Esophagus squamous epithelium (tissue), 5 donors: ENCODE measurements at places on chromosomes 7 and 10.

- no peaks in the 10 kb centered on the region for H3K4me1 ChIP-seq
- peak overlapping the region; percentile 72 for H3K27ac ChIP-seq
- no peak overlapping the region for H3K4me3 ChIP-seq
- no peaks in the 10 kb centered on the region for H3K36me3 ChIP-seq
Measured at GRCh38 chr7:54946271-54946670, 72.5 kb upstream of the EGFR start.

GRCh38 chr10:11355592-11355991 lies 255.9 kb downstream of the USP6NL start:
- no peaks in the 10 kb centered on the region for H3K4me1 ChIP-seq
- H3K27me3 ChIP-seq: no peaks in the 10 kb centered on the region
- no peak overlapping the region for H3K4me3 ChIP-seq
- DNase-seq: no peak

DNA sequence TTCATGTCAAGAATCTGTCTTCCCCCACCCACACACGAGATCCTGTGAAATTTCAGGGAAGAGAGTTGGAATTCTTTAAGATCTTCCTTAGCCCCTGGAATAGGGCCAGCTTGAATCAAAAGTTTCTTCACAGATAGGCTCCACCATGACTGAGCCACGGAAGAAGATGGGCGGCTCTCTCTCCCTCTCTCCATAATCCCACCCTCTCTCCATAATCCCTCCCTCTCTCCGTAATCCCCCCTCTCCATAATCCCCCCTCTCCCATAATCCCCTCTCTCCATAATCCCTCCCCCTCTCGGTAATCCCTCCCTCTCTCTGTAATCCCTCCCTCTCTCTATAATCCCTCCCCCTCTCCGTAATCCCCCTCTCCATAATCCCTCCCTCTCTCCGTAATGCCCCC lies 20.4 kb downstream of the SHH start:
- H3K36me3 ChIP-seq: no peaks in the 10 kb centered on the region
- H3K4me1 ChIP-seq: peaks cover 3% of the 10 kb centered on the region

- no peak for DNase-seq
- H3K36me3 ChIP-seq: no peaks in the 10 kb centered on the region
- peak overlapping the region; percentile 62 for H3K27ac ChIP-seq
- H3K27me3 ChIP-seq: no peaks in the 10 kb centered on the region
- H3K4me1 ChIP-seq: peaks cover 20% of the 10 kb centered on the region
Measured at GRCh38 chr10:117461766-117462423, 80.7 kb upstream of the EMX2 start.

GRCh38 chr10:25682203-25682851 lies 251.7 kb upstream of the MYO3A start:
- H3K4me1 ChIP-seq: peaks cover 9% of the 10 kb centered on the region
- peak overlapping the region; percentile 42 for H3K4me3 ChIP-seq
- H3K27me3 ChIP-seq: no peaks in the 10 kb centered on the region
- no peak for DNase-seq
- no peak overlapping the region for H3K27ac ChIP-seq
- H3K36me3 ChIP-seq: no peaks in the 10 kb centered on the region

DNA sequence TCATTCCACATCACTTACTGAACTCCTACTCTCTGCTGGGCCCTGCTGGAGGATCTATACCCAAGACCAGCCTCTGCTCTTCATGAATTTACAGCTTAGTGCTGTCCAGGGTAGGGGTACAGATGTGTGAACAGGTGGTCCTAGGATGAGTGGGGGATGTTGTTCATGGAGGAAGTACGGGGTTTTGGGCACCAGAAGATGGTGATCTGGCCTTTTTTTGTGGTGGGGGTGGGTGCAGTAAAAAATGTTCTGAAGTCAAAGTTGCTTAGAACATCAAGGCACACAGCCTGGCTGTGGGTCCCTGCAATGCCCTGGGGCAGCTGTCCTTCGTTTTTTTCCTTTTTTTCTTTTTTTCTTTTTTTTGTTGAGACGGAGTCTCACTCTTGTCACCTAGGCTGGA lies 34.2 kb upstream of the GNA12 start:
- DNase-seq: no peak
- no peak overlapping the region for H3K27ac ChIP-seq
- H3K36me3 ChIP-seq: no peaks in the 10 kb centered on the region
- H3K4me1 ChIP-seq: peaks cover 20% of the 10 kb centered on the region
- H3K4me3 ChIP-seq: no peak overlapping the region

DNA sequence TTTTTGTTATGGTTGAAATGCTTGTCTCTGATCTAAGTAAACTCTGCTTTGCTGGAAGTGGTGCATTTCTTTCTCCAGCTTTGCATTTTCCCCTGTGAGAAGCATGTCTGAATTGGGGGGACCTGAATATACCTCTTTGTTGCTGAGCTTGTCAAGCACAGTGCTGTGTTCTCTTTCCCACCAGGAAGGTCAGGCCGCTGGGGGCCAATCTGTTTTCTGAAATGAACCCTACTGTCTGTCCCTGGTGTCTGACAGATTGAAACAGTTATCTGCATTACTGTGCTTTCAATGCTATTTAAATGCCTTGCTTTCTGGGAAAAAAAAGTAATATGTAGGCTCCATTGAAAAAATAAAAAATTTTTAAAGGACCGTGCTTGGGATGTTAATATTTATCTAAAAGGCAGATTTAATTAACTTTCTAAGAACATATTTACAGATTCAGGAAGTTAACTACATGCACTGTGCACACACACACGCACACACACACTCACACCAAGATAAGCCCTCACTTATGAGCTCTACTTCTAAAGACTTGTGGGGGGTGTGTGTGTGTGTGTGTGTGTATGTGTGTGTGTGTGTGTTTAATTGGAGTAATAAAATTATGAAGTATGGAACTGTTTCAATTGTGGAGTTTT lies 127.0 kb upstream of the FZD1 start:
- H3K36me3 ChIP-seq: no peaks in the 10 kb centered on the region
- H3K4me1 ChIP-seq: no peaks in the 10 kb centered on the region
- no peaks in the 10 kb centered on the region for H3K27me3 ChIP-seq
- DNase-seq: no peak
- H3K4me3 ChIP-seq: no peak overlapping the region
- no peak overlapping the region for H3K27ac ChIP-seq

DNA sequence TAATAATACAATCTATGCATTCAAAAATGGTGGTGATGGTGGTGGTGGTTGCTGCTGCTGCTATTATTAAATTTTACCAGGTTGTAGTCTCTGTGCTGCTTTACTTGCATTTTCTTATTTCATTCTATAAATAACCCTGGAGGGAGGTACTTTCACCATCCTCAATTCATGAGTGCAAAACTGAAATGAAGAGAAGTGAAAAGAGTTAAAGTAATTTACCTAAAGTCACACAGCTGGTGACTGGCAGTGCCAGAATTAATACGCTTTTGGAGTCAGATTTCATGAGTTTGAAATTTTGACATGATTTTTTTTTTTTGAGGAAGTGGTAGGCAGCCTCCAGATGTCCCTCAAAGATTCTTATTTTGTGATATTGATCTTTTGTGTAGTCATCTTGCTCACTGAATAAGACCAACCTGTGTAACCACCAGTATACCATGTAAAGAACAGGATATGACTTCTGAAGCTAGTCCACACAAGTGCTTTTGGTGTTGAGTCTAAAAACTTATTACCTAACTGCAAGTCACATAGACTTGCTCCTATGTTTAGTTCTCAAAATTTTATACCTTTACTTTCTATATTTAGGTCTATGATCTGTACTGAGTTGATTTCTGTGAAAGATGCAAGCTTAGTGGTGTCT lies 218.8 kb downstream of the ZWINT start:
- H3K4me3 ChIP-seq: no peak overlapping the region
- no peaks in the 10 kb centered on the region for H3K36me3 ChIP-seq
- H3K27me3 ChIP-seq: no peaks in the 10 kb centered on the region
- no peaks in the 10 kb centered on the region for H3K4me1 ChIP-seq

GRCh38 chr10:113425541-113425951 lies 127.3 kb upstream of the HABP2 start:
- no peaks in the 10 kb centered on the region for H3K36me3 ChIP-seq
- peak overlapping the region; percentile 34 for H3K27ac ChIP-seq
- peaks cover 5% of the 10 kb centered on the region for H3K4me1 ChIP-seq
- H3K27me3 ChIP-seq: no peaks in the 10 kb centered on the region
- no peak overlapping the region for H3K4me3 ChIP-seq

DNA sequence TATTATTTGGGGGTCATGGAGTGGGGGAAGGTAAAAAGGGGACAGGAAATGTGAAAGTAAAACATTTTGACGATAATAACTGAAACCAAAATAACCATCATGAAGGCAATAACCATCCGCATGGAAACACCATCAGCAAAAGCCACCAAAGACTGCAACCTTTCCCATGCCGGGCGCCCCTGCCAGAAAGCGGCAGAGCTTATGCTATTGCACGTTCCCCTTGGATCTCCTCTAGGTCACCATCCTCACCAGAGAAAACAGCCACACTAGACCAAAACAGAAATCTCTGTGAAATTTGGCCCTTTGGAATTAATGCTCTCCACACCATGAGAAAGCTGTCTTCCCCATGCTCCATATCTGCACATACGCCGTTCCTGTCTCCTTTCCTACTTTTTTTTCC lies 31.1 kb downstream of the DRGX start:
- H3K36me3 ChIP-seq: no peaks in the 10 kb centered on the region
- H3K27me3 ChIP-seq: peaks cover 5% of the 10 kb centered on the region
- DNase-seq: no peak
- H3K27ac ChIP-seq: no peak overlapping the region

- H3K36me3 ChIP-seq: no peaks in the 10 kb centered on the region
- H3K4me3 ChIP-seq: no peak overlapping the region
- DNase-seq: no peak
- no peak overlapping the region for H3K27ac ChIP-seq
Measured at GRCh38 chr7:147611431-147611830, 979.1 kb upstream of the C7orf33 start.

DNA sequence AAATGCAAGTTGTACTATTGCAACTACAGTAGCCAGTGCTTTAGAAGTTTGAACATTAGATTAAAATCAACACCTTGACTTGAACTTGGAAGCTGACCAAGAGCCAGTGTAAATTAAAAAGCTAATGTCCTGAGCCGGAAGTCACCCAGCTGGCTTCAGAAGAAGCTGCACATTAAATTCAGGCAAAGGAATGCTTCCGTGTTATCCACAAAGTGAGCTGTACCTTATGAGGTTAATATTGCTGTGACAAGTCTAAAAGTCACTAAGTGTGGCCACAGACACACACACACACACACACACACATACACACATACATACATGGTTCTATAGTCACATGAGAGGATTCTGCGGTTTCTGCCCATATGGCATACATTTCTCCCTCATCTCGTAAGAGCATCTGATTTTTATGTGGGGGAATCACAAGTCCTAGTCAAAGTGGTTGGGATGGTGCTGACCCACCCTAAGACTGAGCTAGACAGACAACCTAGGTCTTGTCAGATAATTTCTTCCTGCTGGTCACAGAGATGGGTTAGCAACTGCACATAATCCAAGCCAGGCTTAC lies 612.9 kb downstream of the SORCS1 start:
- no peaks in the 10 kb centered on the region for H3K27me3 ChIP-seq
- no peak overlapping the region for H3K27ac ChIP-seq
- H3K36me3 ChIP-seq: no peaks in the 10 kb centered on the region
- no peaks in the 10 kb centered on the region for H3K4me1 ChIP-seq

- no peak overlapping the region for H3K4me3 ChIP-seq
- no peaks in the 10 kb centered on the region for H3K4me1 ChIP-seq
- no peak for DNase-seq
- no peaks in the 10 kb centered on the region for H3K36me3 ChIP-seq
- no peak overlapping the region for H3K27ac ChIP-seq
Measured at GRCh38 chr10:67819768-67820204, 18.2 kb downstream of the DNAJC12 start.

GRCh38 chr7:117835016-117835664 lies 38.1 kb downstream of the CTTNBP2 start:
- H3K27me3 ChIP-seq: no peaks in the 10 kb centered on the region
- DNase-seq: no peak
- no peak overlapping the region for H3K4me3 ChIP-seq
- peaks cover 1% of the 10 kb centered on the region for H3K36me3 ChIP-seq

DNA sequence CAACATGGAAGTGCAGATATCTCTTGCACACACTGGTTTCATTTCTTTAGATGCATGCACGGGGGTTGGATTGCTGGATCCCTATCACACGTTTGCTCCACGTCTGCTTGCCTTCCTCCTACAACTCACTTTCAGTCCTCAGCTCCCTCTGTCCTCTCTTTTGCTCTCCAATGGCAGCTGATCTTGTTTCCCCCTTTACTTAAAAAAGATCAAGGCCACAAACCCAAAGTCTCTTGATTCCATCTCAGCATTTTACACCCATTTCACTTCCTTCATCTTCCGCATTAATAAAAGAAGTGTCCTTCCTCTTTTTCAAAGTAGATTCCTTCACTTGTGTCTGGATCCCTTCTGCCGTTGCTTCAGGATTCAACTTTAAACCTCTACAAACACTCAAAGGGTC lies 245.2 kb downstream of the DOCK4 start:
- no peaks in the 10 kb centered on the region for H3K36me3 ChIP-seq
- no peak overlapping the region for H3K27ac ChIP-seq
- H3K4me1 ChIP-seq: no peaks in the 10 kb centered on the region
- H3K27me3 ChIP-seq: no peaks in the 10 kb centered on the region

DNA sequence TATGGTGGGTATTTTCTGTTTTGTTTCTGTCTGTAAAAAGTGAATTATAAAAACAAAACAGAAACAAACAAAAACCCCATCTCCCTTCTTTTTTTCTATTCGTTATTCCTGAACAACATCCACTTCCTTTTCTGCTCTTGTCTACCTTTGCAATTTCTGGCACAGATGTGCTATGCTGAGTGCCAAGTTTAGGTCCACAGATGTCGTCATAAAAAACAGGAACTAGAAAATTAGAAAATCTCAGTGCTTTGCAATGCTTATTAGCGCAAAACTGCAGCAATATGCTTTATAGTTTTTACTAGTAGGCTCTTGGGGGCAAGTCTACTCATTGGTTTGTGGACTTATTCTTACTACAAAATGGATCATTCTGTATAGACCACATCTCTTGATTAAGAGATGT lies 94.2 kb upstream of the PRKCQ start:
- no peak for DNase-seq
- no peak overlapping the region for H3K4me3 ChIP-seq
- no peak overlapping the region for H3K27ac ChIP-seq
- no peaks in the 10 kb centered on the region for H3K4me1 ChIP-seq

GRCh38 chr7:28069807-28070206 lies 110.8 kb downstream of the JAZF1 start:
- H3K4me3 ChIP-seq: no peak overlapping the region
- no peak for DNase-seq
- H3K36me3 ChIP-seq: no peaks in the 10 kb centered on the region
- peak overlapping the region; percentile 59 for H3K27ac ChIP-seq
- no peaks in the 10 kb centered on the region for H3K27me3 ChIP-seq

DNA sequence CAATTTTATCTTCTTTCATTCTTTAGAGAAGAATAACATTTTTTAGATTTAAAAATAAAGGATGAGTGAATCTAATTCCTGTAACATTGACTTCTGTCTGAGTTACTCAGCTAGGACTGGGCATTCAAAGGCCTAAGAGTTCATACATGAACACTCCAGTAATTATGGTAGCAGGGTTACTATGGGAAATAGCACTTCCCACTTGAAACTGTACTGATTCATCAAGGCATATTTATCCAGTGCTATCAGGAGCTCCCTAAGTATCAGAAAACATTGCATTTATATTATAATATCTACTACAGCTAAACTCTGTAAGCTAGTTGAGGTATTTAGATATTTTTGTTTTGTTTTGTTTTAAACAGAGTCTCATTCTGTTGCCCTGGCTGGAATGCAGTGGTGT lies 41.8 kb downstream of the NDUFB2 start:
- no peaks in the 10 kb centered on the region for H3K27me3 ChIP-seq
- no peak for DNase-seq
- H3K4me1 ChIP-seq: no peaks in the 10 kb centered on the region
- H3K36me3 ChIP-seq: no peaks in the 10 kb centered on the region
- H3K4me3 ChIP-seq: no peak overlapping the region
